ENCODE measurements at places on chromosomes 5 and 9. TPM values are rescaled to one million over a fixed set of nuclear protein-coding genes. Genes with fewer than 3 reads are reported as not detected.

Gene F2RL2
- total RNA-seq = 10.4 TPM

Gene ANKHD1
- total RNA-seq = 55.2 TPM

Gene MSX2
- total RNA-seq = 0.79 TPM

Gene PCDHB8
- 0.32 TPM for total RNA-seq

Gene WDR70
- total RNA-seq = 32.0 TPM

Gene PAX5
- not detected for total RNA-seq

Measured in bronchial smooth muscle cell (primary cell).